ENCODE measurements at places on chromosomes 7 and 10.
A peak's percentile ranks its signal among the peaks of the same experiment; 100 is the strongest.

GRCh38 chr7:100693312-100694097, 545 bp downstream of the GIGYF1 start:
- peak; percentile 19 for DNase-seq

DNA sequence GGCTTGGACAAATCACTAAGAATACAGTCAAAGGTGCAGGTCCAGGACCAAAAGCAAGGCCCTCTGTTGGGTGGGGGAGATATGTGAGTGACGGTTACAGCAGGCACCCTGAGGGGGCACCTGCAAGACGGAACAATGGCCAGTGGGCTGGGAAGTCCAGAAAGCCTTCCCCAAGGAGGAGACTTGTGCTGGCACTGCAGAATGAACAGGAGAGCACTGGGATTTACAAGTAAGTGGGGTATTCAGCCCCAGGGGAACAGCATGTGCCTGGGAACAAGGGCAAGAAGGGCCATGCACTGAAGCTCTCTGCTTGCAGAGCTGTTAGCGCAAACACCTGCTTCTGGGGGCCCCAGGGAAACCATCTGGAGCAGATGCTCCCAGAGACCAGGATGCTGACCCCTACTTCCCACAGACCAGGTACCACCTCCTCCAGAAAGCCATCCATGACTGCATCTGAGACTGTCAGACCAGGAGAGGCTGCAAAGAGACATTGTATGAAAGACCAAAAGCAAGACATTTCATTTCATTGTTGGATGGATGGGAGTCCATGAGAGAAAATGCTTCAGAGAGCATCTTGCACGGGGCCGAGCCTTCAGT, 24.6 kb upstream of the ZMIZ1 start:
- no peak for DNase-seq

GRCh38 chr10:107425931-107426553, 261.5 kb upstream of the SORCS1 start:
- DNase-seq, result no peak

DNA sequence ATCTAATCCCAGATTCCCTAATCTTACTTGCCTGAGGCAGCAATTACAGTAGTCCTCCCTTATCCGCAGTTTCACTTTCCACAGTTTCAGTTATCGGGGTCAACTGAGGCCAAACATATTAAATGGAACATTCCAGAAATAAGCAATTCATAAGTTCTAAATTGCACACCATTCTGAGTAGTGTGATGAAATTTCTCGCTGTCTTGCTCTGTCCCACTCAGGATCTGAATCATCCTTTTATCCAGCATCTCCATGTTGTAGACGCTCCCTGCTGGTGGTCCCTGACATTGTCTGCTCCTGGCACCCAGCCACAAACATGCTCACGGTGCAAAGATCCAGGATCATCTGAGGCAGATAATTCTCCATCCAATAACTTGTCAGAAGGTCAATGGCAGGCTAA, 128.7 kb upstream of the CXCL12 start:
- peak; percentile 63 for DNase-seq
